ENCODE measurements at places on chromosomes 3 and 15.

DNA sequence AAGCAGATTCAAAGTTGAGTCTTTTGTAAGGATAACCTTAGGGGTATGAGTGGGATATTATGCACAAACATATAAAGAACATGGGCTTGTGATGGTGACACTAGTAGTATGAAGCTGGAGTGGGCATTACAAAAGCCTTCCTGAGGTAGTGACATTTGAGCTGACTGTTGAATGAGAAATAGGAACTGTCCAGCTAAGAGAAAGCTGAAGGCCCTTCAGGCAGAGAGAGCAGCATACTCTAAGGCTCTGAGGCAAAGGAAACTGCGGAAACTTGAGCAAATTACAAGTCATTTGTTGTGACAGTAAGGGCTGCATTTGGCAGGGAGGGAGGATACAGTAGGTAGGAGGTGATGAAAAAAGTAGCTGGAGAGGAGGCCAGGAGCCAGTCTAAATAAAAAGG is 190.7 kb upstream of the CD96 start:
- no peak for DNase-seq

DNA sequence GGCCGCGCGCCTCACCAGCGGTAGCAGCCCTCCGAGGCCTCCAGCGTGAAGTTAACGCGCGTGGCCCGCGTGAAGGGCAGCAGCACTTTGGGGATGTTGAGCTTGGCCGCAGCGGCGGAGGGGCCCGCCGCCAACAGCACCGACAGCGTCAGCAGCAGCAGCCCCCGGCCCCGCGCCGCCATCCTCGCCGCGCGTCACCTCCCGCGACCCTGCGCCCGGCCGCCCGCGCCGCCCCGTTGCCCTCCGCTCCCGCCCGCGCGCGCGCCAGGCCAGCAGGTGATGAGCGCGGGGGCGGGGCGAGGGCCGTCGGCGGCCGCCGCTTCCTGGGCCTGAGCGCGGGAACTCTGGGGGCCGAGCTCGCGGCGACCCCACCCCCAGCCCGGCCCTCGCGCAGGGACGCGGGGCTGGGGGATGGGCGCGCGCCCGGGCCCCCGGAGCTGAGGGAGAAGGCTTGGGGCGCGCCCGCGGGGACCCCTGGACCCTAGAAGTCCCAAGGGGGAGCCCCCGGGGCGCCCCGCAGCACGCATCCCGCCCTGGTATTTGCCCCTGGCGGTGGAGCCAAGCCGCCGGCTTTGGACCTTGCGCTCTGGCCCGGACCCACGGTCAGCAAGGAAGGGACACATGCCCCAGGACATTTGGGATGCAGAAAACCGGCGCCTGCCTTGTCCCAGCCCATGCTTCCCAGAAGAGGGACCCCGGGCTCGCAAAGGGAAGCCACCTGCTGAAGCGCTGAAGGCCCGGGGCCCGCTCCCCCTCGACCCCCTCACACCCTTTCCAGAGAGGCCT is at the start of gene NUP210:
NUP210 (minus strand) TSS at position 278 of the 786 bp plus-strand sequence; CDS start at position 182, 96 bp downstream.
- DNase-seq = peak; percentile 53

DNA sequence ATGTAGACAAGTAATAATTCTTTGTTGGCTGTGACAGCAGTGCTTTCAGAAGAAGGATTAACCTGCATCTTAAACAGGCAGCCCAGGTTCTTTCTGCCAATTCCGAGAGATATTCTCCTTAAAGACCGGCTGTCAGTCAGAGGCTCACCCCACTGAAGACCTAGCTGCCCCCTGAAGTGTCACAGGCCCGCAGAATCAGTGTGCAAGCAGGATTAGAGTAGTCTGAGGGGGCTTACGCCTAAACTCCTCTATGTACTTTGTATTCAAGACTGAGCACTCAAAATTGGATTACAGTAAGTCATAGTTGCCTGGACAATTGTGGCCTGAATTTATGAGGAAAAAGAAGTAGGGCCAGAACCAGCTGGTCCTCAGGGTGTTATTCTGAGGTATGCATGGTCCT is 342.9 kb downstream of the CLSTN2 start:
- DNase-seq = no peak

DNA sequence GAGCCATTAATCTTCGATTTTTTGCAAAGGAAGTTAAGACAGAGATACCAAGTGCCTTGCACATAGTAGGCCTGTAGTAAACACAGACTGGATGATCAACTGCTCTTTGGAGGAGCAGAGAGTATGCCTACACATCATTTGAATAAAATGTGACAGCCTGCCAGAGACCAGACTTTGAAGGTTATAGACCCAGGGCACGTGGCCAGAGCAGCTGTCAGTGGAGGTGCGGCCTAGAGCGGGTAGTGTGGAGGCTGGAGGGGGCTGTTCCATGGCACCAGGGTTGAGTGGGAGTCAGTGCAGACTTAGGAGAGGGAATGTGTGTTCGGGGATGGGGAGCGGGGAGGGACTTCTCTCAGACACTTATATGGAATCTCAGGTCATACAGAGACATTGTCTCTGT is 80.8 kb downstream of the SMAD3 start:
- DNase-seq = no peak

Measured in CD4-positive, alpha-beta T cell treated with Interleukin-1 beta for 1 hour (primary cell).